HT1080 (cell line): ENCODE measurements at places on chromosomes 4 and X.

DNA sequence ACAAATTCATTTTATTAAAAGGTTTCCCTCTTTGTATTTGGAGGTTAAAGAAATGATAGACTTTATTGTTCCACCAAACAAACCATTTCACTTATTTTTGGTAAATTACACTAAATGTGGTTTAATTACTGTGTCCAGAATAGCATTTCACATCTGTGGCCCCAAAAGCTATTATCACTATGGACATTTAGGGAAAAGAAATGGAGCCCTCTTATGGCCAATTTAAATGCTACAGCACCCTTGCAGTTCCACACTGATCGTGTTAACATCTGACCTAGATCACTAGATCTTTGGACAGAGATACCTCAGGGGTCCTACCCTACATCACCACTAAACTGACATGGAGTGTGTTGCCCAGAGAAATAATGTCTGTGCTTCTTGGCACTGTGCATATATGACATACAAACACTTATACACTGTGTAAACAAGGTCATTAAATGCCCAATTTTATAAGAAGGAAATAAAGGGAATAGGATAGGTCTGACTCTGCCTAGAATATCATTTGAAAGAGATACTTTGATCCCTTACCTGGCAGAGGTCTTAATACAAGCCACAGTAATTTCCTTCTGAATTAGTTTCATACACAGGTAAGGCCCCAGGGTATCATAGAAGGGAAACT is 163.9 kb downstream of the KDR start:
- DNase-seq: peak; percentile 9

DNA sequence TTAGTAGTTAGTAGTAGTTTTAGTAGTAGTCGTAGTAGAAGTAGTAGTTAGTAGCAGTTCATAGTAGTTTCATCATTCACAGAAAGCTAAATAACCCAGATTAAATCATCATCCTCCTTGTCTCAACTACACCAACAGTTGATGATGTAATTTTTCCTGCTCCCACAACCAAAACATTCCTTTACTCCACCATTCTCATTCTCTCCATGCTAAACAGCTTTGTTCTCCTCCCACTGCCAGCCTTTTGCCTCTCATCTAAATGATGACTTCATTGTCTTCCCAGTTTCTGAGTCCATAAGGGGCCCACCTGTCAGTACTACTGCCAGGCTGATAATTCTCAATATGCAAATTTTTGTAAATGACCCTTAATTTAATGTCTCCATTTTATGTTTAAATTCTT is 68.9 kb downstream of the ARHGAP24 start:
- no peak for DNase-seq

- DNase-seq: peak; percentile 17
Observed at GRCh38 chr4:176708771-176709311, 83.9 kb downstream of the VEGFC start.

GRCh38 chr4:73817341-73817740 is 19.1 kb upstream of the CXCL6 start:
- DNase-seq: no peak

DNA sequence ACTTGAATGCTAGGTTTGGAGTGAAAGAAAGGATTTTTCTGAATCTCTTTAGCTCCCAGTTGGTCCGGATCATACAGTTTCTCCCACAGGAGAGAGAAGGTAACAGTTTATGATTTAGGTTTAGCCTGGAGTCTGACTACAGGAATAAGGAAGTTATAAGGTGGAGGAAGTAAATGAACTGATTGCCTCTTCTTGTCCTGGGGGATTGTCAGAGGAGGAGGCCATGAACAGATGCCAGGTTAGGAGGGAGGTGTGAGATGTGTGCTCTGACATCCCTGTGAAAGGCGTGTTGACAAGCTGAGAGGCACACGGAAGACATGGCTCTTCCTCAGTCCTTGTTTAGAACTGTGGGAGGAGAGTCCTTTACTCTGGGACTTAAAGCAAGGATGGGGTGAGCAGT is 64.4 kb downstream of the CHRNA9 start:
- no peak for DNase-seq

DNA sequence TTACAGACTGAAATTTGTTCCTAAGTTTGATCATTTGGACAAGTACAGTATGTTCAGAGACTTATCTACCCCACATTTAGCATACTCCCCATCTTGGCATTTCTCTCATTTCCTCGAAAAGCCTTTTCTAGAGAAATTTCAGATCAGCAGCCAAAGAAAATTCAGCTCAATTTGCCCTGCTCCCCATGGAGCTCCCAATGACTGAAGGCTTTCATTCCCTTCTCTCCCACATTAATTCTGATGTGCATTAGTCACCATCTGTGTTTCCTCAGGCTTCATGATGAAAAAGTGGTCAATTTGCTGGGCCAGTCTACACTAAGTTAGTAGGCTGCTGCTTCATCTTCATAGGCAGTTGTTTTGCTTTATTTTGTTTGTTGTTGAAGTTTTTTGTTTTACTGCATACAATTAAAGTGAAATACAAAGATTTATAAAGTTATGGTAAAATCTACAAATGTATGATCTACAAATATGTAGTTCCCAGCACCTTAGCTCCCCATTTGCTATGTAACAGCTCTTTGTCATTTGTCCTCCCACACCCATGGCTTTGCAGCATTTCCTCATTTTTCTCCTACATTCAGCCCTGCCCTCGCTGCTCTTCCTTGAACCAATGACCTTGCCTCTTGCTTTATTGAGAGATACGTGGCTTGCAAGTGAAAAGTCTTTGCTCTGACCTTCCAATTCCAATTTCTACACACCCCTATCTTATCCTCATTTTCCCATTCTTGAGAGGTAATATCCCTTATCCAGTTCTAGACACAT is 193.9 kb downstream of the ANAPC10 start:
- DNase-seq: peak; percentile 79

DNA sequence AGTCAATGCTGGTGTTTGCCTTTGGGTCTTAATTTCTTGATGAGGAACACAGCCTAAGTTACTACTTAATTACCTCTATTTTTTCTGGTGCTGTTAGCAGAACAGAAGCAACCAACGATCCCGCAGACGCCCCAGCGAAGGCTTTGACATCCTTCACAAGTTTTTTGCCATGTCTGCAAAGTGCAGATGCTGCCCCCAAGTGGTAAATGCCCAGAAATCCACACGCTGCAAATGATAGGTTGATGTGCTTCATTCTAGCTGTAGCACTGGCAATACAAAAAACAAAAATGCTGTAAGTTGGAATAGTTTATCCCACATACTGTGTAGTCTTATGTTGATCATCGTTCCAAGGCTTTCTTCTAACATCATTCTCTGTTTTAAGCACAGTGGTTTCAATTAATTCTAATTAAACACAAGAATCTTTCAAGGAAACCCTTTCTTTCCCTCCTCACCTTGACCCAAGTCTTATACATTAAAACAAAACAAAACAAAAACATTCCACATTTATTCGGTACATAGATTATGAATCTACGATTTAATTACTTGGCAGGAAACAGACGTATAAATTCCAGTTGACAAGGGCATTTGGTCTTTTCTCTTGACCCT is 1.2 kb downstream of the PNPLA4 start:
- DNase-seq: peak; percentile 56

GRCh38 chr4:145501051-145501660 is 19.5 kb downstream of the SMAD1 start:
- DNase-seq: no peak

- no peak for DNase-seq
Observed at GRCh38 chr4:54717694-54718093, 59.9 kb downstream of the KIT start.

GRCh38 chr4:155904331-155904730 is 835 bp downstream of the TDO2 start:
- no peak for DNase-seq

DNA sequence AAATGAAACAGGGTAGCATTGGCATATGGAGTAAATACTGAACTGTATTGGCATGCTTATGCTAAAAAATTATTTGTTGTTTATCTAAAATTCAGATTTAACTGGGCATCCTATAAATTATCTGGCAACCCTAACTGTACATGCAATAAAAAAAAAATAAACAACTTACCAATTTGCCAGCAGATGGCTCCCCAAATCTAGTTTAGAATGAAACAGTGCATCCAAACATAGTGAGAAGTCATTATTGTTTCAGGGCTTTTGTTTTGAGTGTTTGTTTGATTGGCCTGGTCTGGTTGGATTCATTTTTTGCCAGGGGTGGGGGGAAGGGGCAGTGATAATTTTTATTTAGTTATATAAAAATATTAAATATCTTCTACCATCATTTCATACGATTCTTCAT is 12.8 kb upstream of the NSUN7 start:
- peak; percentile 29 for DNase-seq

GRCh38 chrX:568311-568710 is 62.3 kb upstream of the SHOX start:
- no peak for DNase-seq

- DNase-seq: no peak
Observed at GRCh38 chr4:159298502-159298901, 195.6 kb downstream of the RAPGEF2 start.

GRCh38 chr4:81407726-81408125 is 64.0 kb downstream of the RASGEF1B start:
- DNase-seq: no peak

- DNase-seq: peak; percentile 78
Observed at GRCh38 chr4:17336524-17336961, 175.3 kb downstream of the QDPR start.

- DNase-seq: no peak
Observed at GRCh38 chrX:24412637-24413363, 52.3 kb upstream of the PDK3 start.

DNA sequence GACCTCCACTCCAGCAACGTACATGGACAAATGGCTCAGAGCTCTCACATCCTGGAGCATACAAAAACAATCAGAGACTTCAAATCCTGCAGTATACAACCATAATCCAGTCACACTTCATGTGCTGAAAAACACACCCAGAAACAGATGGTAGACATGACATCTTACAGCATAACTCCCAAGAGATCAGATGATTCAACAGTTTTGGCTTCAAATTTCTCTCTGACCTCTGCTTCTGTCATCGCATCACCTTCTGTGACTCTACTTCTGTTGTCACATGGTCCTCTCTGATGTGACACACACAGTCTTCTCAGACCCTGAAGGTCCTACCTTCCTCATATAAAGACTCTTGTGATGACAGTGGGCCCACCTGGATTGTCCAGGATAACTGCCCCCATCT is 18.5 kb downstream of the SUV39H1 start:
- no peak for DNase-seq

DNA sequence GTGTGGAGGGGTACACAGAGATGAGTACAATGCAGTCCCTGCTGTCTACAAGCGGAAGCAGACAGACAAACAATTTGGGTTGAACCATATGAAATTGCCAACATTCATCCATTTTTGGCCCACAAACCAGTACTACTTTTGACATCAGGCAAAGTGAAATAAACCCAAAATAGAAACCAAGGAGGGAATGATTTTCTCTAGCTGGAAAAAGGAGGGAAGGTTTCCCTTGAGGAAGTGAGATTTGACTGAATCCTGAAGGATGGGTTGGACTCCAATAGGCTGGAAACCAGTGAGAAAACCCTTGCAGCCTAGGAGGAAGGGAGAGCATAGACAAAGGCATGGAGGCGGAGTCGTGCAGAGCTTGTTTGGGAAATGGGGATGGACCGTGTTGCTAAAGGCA is 63.5 kb upstream of the PJA1 start:
- DNase-seq: no peak

DNA sequence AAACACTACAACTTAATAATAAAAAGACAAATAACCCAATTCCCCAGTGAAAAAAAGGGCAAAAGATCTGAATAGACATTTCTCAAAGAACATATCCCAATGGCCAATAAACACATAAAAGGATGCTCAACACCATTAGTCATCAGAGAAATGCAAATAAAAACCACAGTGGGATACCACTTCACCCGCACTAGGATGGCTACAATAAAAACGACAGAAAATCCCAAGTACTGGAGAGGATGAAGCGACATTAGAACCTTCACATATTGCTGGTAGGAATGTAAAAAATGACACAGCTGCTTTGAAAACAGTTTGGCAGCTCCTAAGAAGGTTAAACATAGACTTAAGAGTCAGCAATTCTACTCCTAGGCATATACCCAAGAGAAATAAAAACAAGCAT is 140.6 kb upstream of the ARX start:
- peak; percentile 37 for DNase-seq

GRCh38 chr4:70674191-70674590 is 7.9 kb upstream of the JCHAIN start:
- no peak for DNase-seq

DNA sequence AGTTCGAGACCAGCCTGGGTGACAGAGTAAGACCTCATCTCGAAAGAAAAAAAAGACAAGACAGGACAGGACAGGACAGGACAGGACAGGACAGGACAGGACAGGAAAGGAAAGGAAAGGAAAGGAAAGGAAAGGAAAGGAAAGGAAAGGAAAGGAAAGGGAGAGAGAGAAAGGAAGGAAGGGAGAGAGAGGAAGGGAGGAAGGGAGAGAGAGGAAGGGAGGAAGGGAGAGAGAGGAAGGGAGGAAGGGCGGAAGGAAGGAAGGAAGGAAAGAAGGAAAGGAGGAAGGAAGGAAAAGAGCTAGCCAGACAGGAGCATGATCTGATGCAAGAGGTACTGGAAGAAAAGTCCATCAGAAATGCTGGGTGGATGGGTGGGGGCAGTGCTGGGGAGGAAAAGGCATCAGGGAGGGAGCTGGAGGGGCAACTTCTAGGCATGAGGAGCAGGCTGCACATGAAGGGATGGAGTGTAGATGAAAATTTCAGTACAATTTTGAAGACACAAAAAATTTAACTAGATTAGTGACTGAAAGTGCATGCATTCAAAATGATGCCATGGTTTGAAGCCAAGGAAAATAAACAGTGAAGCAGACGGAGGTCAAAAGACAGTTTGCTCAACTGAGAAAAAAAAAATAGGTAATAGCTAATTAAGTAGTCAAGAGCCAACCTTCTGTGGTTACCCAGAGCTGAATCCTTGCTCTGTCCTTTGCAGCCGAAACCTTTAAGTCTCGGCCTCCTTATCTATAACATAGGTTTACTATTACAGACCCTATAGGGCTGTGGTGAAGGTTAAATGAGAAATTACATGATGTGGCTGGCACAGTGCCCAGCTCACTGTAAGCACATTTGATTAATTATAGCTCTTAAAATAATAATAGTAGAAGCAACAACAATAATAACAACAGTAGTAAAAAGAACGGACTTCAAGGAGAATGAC is 59.9 kb downstream of the ZNF827 start:
- DNase-seq: no peak

- DNase-seq: no peak
Observed at GRCh38 chr4:48119646-48120045, 14.4 kb downstream of the TXK start.
